ENCODE measurements at places on chromosomes 11 and 22. TPM values are rescaled to one million over a fixed set of nuclear protein-coding genes. Genes with fewer than 3 reads are reported as not detected.

HIRA gene
- polyA plus RNA-seq = 2.8 TPM

DNA sequence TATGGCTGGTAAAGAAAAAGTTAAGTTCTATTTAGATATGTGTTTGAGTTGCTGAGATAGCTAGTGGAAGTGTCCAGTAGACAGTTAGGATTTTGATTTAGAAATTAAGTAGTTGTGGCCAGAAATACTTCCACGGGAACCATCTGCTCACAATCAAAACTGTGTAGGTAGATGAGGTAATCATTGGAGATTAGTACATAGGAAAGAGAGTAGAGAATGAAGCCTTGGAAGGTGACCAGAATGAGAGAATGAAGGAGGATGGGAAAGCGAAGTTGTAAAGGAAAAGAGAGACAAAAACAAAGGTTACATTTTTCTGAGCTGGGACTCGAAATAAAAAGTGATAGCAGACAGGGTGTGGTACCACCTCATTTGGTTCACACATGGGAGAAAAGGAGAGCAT lies 296.9 kb upstream of the SORL1-AS1 start:
- no peak overlapping the region for H3K27ac ChIP-seq
- H3K27me3 ChIP-seq = no peaks in the 10 kb centered on the region
- no peaks in the 10 kb centered on the region for H3K4me1 ChIP-seq
- no peaks in the 10 kb centered on the region for H3K36me3 ChIP-seq
- no peak overlapping the region for H3K4me3 ChIP-seq
- DNase-seq = no peak

- H3K27ac ChIP-seq = no peak overlapping the region
- H3K4me1 ChIP-seq = no peaks in the 10 kb centered on the region
- H3K4me3 ChIP-seq = no peak overlapping the region
- no peak for DNase-seq
- no peaks in the 10 kb centered on the region for H3K27me3 ChIP-seq
- no peaks in the 10 kb centered on the region for H3K36me3 ChIP-seq
Observed at GRCh38 chr22:48581796-48582469, 1245.7 kb downstream of the BRD1 start.

PIH1D2 gene
- polyA plus RNA-seq = not detected

- DNase-seq = no peak
- H3K4me1 ChIP-seq = no peaks in the 10 kb centered on the region
- H3K4me3 ChIP-seq = no peak overlapping the region
- no peaks in the 10 kb centered on the region for H3K36me3 ChIP-seq
Observed at GRCh38 chr11:116605543-116606459, 167.0 kb downstream of the BUD13 start.

DNA sequence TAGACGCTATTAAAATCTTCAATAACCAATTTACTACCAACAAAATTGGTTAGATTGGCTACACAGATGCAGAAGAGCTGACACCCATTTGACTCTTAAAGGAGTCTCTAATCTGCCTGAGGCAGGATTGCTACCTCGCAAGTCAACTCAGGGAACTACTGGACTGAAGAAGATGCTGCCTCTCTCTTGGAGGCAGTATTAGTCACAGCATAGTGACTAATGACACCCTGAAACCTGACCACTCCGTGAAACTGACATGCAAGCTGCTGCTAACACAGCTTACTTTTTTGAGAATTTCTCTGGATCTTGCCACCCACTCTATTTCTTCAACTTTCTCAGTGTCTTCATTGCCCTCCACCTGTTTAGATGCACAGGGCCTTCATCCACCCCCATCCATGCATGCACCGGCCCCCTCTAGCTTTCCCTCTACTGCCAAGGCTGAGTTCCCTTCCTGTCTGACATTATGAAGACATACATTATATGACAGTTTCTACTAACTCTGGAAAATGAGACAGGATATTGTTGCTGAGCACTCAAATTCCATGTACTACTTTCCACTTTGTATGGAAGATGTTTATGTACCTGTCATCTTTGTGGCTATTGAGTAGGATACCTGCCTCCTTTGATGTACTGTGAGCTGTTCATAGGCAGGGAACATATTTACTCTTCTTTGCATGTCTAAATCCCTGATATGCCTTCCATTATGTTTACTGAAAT lies 183.2 kb downstream of the MSANTD4 start:
- DNase-seq = no peak
- H3K4me3 ChIP-seq = no peak overlapping the region
- H3K27ac ChIP-seq = no peak overlapping the region

DNA sequence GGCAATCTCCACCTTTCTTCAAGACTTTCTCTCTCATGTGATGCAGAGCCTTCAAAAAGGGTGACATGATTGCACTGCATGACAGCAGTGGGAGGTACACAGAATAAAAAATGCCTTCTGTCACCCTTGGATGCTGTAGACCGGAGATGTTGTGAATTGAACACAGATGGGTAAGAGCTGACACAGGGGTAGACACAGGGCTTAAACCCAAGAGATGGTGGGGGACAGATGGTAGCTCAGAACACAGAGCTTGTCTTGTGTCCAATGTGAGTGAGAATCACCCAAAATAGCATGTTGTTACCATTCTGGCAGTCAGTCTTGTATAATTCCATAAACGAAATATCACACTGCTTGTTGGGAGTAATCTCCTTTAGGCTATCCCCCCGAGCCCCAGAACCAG lies 69.9 kb downstream of the JRKL start:
- no peaks in the 10 kb centered on the region for H3K36me3 ChIP-seq
- peaks cover 3% of the 10 kb centered on the region for H3K4me1 ChIP-seq
- DNase-seq = no peak
- no peak overlapping the region for H3K4me3 ChIP-seq
- peaks cover 3% of the 10 kb centered on the region for H3K27me3 ChIP-seq
- H3K27ac ChIP-seq = no peak overlapping the region

GRCh38 chr22:24416095-24416494 lies 11.3 kb upstream of the ADORA2A start:
- H3K27ac ChIP-seq = no peak overlapping the region
- DNase-seq = no peak
- no peaks in the 10 kb centered on the region for H3K4me1 ChIP-seq

MS4A4E gene
- polyA plus RNA-seq = not detected

- no peaks in the 10 kb centered on the region for H3K36me3 ChIP-seq
- no peak overlapping the region for H3K27ac ChIP-seq
- no peak for DNase-seq
- no peak overlapping the region for H3K4me3 ChIP-seq
- H3K27me3 ChIP-seq = no peaks in the 10 kb centered on the region
- H3K4me1 ChIP-seq = no peaks in the 10 kb centered on the region
Observed at GRCh38 chr22:33101550-33101949, 43.4 kb upstream of the SYN3 start.

- no peaks in the 10 kb centered on the region for H3K27me3 ChIP-seq
- no peaks in the 10 kb centered on the region for H3K4me1 ChIP-seq
- DNase-seq = no peak
Observed at GRCh38 chr22:36729321-36729720, 25.8 kb upstream of the CACNG2 start.

DNA sequence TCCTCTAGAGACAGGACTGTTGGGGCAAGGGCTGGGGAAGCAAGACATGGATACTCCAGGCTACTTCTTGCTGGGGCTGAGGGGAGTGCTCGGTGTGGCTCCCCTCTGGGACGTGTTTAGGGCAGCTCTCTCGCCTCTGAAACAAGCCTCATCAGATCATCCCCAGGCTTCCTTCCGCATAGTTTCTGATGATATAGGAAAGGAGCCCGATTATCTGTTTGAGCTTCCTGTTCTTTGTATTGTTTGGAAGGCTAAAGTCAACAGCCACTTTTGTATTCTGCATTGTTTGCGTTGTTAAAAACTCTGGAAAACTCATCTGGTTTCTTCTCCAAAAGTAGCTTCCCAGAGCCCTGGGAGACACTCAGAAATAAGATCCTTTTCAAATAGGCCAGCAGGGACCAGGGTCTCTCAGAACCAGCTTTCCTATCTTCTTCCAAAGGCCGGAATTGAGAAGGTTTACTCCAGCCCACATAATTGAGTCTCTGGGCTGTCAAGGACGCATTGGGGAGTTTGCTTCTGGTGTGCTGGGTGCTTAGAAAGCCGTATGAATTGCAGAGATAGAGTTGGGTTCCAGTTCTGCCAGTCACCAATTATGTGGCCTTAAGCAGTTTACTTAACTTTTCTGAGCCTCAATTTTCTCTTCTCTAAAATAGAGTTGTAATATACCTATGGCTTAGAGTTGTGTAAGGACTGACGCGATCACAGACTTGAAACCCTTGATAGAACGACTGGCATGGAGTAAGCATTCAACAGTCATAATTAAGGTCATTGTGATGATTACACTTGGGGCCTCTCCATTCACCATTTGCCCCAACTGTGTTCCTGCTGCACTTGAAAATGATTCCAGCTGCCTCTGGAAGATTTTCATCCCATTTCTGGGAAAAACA lies 19.1 kb downstream of the CD44 start:
- DNase-seq = no peak
- H3K27me3 ChIP-seq = no peaks in the 10 kb centered on the region
- H3K4me1 ChIP-seq = peaks cover 97% of the 10 kb centered on the region
- H3K4me3 ChIP-seq = peak overlapping the region; percentile 6

RASL10A gene
- not detected for polyA plus RNA-seq

DNA sequence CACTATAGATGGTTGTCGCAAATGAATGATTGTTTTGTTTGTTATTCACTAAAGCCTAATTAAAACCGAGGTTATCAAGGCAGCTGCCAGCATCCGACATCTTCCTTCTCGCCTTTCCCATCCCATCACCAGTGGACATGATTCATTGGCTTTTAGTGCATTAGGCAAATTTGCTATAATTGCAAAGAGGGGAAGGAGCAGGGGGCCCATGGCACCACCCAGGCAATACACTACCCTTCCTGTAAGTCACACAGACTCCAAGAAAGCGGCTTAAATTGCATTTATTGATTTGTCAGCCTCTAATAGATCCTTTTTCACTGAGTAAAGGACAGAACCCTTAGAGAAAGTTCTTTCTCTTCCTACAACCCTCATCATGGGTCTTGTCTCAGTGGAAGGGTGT lies 169.2 kb upstream of the NCAM1 start:
- no peak for DNase-seq
- H3K27ac ChIP-seq = no peak overlapping the region
- H3K4me3 ChIP-seq = no peak overlapping the region
- no peaks in the 10 kb centered on the region for H3K36me3 ChIP-seq

FAM227A gene
- not detected for polyA plus RNA-seq

DNA sequence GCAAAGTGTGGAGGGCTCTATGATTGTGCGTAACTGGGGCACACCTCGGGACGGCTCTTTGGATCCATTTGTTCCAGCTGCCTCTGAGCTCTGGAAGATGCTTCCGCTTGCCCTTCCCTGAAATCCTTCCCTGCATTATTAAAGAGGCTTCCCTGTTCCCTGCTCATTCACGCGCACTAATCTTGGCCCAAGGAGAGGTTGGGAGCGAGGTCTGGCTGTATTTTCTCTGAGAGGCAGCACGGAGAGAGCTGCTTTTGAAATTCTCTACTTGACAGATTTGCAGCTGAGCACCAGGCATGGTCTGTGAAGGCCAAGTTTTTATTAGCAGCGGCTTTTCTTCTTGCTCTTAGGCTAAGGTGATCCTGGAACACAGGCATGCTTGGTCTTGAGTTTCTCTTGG lies 94.8 kb upstream of the NTM start:
- no peak overlapping the region for H3K27ac ChIP-seq
- H3K36me3 ChIP-seq = no peaks in the 10 kb centered on the region
- H3K4me1 ChIP-seq = no peaks in the 10 kb centered on the region

SYT9 gene
- polyA plus RNA-seq = not detected
